ENCODE measurements at places on chromosomes 3 and 15.

- DNase-seq: no peak
Measured at GRCh38 chr15:67165254-67166253, 88.9 kb downstream of the AAGAB start.

DNA sequence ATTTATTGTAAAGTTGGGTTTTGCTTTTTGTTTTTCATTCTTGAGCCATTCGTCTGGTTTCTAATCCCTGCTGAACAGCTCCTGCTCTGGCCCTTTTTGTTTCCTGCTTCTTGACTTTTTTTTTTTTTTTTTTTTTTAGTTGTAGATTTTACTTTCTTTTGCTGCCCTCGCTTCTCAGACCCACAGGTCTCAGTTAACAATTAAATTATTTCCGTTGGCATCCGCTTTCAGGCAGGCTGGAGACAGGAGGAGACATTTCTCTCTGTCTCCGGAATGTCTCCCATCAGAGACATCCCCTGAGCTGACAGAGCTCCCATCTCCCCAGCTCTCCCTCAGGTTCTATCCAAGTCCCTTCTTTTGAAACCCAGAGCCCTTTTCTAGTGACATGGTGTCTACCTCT is 68.6 kb downstream of the SLC6A6 start:
- no peak for DNase-seq

DNA sequence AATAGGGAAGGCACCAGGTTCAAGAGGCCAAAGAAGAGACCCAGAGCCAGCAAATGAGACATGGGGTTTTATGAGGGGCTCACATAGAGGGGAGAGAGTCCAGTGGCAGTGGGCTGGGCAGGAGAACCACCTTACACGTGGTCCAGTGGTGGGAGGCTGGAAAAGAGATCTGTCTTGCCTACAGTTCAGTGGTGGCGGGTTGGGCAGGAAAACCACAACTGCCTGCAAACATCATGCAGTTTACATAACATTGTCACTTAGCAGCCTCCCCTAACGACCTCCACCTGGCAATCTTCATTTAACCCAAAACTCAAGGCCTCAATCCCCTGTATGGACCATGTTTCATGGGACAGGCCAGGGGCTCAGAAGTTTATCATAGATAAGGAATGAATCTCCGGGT is 29.1 kb downstream of the CRYGS start:
- no peak for DNase-seq

GRCh38 chr3:172148702-172149565 is 109.6 kb downstream of the FNDC3B start:
- no peak for DNase-seq

GRCh38 chr15:85692873-85693272 is 101.9 kb downstream of the KLHL25 start:
- DNase-seq: peak; percentile 80

DNA sequence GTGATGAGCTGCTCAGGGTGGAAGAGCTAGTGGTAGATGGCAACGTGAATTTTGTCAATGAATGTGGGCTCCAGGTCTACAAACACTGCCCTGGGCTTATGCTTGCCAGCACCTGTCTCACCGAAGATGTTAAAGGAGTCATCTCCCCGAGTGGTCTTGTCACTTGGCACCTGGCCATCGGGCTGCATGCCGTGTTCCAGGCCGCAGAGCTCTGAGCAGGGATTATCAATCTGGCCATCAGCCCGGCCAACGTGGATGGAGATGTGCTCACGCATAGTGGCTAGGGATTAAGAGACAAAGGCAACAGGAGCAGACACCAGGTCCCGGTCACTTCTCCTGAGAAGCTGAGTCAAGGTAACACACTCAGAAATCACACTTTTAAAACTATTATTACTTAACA is 54.8 kb upstream of the ACTC1 start:
- no peak for DNase-seq
